ENCODE measurements at places on chromosomes 6 and 20.

- DNase-seq = no peak
Observed at GRCh38 chr6:87743454-87743853, 41.4 kb upstream of the AKIRIN2 start.

GRCh38 chr6:53692172-53692571 lies 26.6 kb upstream of the KLHL31 start:
- DNase-seq = no peak

GRCh38 chr20:35237486-35237885 lies 11.0 kb downstream of the MMP24 start:
- DNase-seq = no peak

- no peak for DNase-seq
Observed at GRCh38 chr6:154476494-154476893, 34.0 kb downstream of the CNKSR3 start.

DNA sequence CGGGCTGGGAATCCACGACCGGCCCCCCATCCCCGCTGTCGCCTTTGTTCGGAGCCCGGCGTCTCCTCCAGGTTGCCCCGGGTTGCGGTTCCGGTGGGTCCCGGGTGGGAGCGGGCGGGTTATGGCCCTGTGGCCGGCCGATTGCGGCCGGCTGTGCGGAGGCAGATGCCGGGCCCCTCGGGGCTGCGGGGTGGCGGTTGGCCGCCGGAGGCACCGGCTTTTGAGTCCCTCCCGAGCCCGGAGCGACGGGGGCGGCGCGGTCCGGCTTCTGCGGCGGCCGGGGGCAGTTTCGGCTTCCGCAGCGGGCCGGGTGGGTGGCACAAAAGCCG lies 431 bp downstream of the LOC128125822 start:
- DNase-seq = no peak

GRCh38 chr6:133609415-133610226 lies 279.3 kb upstream of the TCF21 start:
- no peak for DNase-seq

DNA sequence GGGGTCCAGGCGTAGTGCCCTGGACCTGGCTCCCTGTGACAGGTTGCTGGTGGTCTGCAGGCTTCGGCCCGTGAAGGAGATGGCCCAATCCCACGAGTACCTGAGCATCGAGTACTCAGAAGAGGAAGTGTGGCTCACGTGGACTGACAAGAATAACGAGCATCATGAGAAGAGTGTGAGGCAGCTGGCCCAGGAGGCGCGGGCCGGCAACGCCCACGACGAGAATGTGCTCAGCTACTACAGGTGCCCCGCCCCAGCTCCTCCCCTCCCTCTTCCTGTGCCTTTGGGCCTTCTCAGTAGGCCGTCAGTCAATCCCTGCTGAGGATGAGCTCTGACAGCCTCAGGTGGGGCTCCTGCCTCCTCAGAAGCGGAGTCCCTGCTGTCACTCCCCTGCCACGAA lies 42.6 kb downstream of the UQCC2 start:
- no peak for DNase-seq

GRCh38 chr6:52155791-52156576 lies 30.2 kb upstream of the IL17A start:
- no peak for DNase-seq

DNA sequence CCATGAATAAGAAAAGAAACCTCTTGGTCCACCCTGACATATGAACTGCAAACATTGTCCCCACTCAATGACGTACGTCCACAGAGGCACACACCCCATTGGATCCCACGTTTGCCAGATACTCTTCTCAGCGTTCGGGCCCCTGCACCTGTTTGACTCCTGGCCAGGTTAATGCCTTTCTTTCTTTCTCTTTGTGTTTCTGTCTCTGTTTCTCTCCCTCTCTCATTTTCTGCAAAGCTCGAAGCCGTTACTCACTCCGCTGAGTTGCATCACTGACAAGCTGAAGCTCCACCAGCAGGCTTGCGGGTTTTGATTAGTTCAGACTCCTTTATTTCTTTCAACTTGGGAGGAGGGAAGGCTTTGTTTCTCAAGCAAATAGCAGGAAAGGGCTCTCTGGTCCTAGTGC lies 135.5 kb upstream of the SUPT3H start:
- DNase-seq = no peak

DNA sequence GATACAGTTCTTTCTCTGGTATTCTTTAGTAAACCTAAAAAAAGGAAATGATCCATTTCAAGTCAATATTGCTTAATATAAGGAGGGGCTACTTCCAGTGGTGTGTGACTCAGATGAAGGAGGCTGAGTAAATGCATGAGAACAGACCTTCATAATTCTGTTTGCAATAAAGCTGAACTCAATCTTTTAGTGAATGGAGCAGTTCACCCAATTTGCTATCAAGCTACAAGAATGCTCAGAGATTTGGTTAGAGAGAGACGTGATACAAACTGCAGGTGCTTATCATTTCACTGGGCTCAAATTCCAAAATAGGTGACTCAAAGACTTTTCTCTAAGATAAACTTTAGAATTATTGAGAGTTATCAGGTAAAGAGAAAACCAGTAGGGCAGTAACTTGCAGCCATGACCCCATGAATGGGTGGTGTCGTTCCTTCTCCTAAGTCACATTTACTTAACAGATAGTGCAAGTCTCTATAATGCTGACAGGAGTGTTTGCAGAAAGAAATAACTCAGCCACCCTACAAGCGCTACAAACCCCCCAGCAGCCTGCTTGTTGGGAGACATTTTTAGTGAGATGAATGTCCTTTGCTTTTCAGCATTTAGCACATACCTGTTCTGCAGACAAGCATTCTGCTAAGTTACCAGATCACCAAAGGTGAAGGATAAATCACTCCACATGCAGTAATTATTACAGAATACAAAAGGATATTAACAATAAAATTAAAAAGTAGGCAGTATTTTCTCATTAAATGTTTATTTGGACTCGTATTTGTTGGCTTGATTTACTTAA lies 16.4 kb upstream of the BLOC1S5 start:
- no peak for DNase-seq

DNA sequence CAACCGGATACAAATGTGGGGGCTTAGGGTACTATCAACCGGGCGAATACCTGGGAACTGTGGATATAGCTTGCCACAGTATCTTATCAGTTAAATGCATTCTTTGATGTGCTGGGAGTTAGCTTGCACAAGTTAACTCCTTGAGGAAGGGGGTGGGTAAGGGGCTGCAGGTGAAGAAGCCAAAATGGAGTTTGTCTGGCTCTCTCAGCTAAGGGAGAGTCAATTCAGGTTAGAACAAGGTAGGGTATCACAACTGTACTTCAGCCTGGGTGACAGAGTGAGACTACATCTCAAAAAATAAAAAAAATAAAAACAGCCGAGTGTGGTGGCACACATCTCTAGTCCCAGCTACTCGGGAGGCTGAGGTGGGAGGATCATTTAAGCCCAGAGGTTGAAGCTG lies 8.5 kb upstream of the BTN1A1 start:
- DNase-seq = no peak

- DNase-seq = no peak
Observed at GRCh38 chr20:51013577-51014330, 9.2 kb downstream of the KCNG1 start.

DNA sequence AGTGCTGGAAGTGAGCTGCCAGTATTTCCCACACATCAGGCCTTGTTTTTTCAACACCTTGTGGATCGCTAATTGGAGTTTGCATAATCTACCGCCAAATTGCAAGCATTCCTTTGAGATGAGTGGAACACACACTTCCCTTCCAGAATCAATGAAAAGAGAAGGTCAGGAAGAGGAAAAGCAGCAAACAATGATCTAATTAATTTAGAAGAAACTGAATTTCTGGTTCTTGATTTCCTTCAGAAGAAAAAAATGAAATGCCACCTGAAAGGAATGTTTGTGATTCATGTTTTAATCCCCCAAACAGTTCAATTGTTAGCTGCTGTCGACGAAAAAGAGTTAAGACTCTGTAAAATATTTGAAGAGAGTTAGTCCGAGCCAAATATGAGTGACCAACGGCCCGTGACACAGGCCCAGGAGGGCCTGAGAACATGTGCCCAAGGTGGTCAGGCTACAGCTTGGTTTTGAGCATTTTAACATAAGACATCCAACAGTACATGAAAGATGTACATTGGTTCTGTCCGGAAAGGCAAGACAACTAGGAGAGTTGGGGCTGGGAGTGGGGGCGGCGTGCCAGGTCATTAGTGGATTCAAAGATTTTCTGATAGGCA lies 182.3 kb downstream of the MTFR2 start:
- DNase-seq = no peak

GRCh38 chr6:126064748-126065401 lies 78.5 kb downstream of the TRMT11 start:
- DNase-seq = no peak

GRCh38 chr6:80667006-80667405 lies 560.5 kb downstream of the BCKDHB start:
- no peak for DNase-seq

DNA sequence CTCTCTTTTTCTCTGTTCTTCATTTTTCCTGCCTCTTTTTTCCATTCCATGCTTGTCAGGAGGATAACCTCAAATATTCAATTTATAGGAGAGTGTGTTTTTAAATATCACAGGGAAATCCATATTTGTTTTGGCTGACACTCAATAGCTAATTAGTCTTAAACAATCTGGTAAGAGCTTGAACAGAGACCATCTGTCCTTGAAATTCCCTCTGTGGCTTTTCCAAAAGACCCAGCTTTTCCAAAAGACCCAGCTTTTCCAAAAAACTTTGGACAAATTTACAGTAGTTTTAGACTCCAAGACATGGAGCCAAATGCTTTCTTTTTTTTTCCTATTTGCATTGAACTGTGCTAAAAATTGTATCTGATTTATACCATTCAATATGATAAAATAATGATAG lies 127.4 kb upstream of the FAM83B start:
- DNase-seq = no peak

DNA sequence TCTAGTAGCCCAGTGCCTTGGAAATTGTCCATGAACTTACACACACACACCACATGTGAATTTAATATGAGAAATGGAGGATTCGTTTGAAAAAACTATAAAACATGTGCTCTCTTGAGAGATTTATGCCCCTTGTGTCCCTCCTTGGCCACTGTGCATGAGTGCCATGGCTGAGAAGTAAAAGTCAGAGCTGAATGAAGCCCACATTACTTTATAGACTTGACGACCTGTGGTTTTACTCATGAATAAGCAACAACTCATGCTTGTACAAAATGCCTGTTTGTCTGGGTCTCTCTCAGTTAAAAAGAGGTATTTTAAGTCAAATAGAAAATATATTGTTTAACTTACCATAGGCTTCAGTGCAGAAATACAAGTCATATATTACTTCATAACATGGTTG lies 102.7 kb downstream of the KCNQ5 start:
- DNase-seq = no peak

DNA sequence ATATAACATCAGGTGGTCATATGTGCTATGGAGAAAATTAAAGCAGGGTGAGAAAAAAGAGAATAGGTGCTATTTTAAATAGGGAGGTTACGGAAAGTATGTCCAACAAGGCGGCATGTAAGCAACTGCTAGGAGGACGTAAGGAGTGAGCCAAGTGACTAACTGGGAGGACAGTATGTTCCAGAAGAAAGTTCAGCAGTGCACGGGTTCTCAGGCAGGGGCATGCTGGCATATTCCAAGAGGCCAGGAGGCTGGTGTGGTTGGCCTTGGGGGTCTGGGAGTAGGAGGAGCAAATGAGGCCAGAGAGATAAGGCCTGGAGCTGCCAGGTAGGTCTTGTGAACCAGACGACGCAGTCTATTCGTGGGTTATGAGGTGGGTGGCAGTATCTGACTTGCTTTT lies 112.4 kb downstream of the ARMC2 start:
- DNase-seq = no peak

- DNase-seq = no peak
Observed at GRCh38 chr6:11738234-11738633, 40.4 kb downstream of the ADTRP start.

- DNase-seq = no peak
Observed at GRCh38 chr6:129188795-129189194, 305.9 kb downstream of the LAMA2 start.

- no peak for DNase-seq
Observed at GRCh38 chr6:90146921-90147649, 149.6 kb downstream of the BACH2 start.

DNA sequence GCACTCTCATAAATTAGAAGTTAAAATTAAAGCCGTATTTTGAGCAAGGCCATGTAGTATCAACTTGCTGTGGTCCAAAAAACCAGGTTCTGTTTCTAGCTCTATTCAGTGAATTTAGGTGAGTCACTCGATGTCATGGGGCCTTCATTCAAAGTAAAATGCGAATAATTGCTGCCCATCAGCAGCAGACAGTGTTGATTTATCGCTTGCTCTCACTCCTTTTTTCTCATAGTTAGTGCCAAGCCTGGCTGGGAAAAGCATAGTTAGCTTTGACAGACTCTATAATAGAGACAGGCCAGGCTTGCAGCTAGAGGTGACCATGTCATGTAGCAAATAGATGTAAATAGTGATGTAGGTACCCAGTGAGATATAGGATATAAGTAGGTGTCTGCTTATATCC lies 136.0 kb downstream of the EDN1 start:
- no peak for DNase-seq

- DNase-seq = no peak
Observed at GRCh38 chr6:108675226-108676200, 114.8 kb downstream of the FOXO3 start.

DNA sequence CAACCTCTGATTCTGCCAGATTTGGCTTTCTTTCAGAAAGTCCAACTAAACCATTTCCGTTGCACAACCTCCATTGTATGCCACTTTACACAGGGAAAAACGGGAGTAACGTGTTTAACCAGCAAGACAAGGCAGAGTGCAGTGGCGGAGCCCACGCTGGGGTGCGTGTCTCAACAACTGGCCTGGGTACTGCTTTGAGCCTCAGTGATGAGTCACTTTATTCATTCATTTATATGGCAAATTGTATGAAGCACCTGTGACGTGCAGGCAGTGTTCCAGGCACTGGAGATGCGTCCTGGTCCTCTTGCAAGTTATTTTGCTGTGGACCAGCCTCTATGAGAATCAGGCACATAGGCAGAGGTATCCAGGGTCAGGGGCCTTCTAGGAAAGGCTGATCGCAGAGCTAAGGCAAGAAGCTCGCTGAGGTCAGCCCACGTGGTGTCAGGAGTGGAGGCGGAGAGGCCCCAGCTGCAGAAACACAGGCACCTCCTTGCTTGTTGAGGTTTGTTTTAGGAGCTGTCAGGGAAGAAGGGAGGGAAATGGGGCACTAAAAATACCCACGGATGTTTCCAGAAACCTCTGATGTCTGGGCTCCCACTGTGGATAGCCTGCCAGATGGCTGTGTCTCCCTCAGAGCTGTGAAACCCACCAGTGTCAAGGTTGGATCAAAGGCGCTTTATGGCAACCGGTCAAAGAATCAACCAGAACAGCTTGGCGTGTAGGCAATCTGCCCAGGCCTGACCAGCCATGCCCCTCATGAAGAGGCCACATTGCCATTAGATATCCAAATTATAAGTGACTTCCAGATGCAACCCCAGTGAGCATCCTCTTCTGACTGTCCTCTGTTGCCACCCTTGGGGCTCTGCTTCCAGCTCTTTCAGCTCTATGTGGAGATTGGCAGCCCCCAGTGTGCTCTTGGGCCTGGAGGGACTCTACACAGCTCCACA lies 157.2 kb downstream of the CD83 start:
- DNase-seq = no peak

DNA sequence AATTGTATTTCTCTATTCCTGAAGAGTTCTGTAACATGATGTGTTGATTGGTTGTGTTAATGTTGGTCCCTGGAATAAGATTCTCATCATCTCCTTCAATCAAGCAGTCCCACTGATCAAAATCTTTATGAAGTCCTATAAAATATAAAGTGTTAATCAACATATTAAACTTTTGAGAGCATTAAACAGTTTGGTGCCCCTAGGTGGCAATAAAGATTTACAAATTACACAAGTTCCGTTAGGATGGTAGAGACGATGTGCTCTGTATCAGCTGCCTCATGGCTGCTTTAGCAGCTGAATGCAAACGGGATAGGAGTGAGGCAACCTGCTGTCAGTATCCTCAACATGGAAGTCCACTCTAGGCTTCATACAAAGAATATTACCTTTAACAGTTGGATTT lies 16.9 kb downstream of the TDRD6 start:
- no peak for DNase-seq
